RWPE1 (cell line): ENCODE measurements at places on chromosomes 6 and 20.

DNA sequence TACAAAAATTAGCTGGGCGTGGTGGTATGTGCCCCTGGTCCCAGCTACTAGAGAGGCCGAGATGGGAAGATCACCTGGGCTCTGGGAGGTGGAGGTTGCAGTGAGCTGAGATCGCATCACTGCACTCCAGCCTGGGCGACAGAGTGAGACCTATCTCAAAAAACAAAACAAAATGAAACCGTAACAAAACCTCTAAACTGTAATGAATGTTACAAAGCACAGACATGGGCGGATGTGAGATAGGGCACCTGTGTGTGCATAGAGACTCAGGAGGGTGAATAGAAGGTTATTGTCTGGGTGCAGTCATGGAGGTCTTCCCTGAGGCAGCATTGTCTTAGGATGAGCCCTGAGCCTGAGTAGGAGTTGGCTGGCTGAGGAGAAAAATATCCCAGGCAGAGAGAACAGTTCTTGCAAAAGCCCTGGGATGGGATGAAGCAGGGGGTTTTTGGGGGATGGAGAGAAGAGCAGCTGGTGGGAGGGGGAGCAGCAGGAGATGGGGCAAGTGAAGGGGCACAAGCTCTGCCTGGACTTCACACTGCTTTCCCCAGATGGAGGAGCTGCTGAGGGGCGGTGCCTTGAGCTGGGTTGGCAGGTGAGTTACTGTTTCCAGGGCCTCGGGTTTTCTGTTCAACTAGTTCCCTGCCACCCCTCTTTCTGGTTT lies 5.2 kb downstream of the BCAS4 start:
- no peak for DNase-seq

DNA sequence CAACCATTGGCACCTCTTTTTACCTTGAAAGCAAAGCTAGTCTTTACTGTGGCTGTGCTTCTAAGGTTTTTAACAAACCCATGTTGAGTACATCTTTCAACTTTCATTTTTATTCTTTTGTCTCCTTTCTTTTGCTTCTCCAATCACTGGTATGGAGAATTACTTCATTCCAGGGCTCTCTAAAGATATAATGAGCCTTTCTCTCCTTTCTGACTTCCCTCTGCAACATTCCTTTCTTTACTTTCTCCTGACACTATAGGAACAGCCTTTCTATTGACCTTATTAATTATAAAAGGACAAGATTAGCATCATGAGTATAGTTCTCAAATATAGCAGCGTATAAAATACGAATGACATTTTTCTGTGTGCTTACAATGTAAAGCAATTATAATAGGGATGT lies 23.1 kb upstream of the KIAA0408 start:
- no peak for DNase-seq

DNA sequence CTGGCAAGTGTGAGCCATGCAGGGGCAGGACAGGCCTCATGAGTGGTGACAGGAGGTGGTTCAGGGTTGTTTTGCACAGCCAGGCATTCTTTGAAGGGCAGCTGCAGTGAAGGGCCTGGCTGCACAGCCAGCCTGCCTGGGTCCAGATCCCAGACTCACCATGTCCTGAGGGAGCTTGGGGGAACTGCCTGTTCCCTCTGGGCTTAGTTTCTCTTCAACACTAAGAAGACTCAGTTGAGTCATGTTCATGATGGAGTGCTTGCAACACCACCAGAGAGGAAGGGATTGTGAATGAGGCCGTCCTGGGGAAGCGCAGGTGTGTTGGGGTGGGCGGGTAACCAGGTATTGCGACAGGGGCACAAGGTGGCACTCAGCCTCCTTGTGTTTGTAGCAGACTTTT lies 102.4 kb downstream of the CDH26 start:
- peak; percentile 58 for DNase-seq

DNA sequence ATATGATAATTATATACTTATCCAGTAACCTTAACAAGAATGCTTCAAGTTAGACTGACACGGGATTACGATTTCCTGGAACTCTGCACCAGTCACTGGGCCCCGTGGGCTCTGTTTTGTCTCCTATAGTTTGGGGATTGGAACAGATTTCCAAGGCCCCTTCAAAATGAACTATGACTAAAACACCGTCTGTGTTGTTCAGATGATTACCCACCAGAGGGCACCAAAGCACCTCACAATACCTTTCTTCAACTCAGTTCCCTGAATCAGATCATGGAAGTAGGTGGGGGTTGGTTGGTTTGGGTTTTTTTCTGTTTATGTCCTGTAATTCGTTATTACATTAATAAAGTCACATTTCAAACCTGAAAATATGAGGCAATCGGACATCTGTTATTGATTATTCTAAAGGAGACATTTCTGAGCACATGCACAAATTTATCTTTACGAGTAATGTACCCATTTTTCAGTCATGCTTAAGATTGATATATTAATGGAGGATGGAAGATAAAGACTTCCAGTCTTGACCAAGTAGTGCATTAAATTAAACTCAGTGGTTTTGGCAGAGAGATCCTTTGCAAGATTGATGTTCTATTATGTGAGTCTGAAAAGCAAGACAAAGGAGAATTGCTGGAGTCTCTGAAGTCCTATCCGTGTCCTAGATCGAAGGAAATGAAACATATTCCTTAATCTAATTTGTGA lies 112.0 kb upstream of the COL21A1 start:
- peak; percentile 78 for DNase-seq

DNA sequence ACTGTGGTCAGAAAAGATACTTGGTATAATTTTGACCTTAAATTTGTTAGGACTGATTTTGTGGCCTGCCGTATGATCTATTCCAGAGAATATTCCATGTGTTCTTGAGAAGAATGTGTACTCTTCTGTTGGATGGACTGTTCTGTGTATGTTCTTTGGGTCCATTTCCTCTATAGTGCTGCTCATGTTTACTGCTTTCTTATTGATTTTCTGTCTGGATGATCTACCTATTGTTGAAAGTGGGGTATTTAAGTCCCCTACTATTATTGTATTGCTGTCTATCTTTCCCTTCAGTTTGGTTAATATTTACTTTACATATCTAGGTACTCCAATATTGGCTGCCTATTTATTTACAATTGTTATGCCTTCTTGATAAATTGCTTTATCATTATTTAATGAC lies 298.4 kb downstream of the BCKDHB start:
- DNase-seq, result no peak

- no peak for DNase-seq
Observed at GRCh38 chr6:162873537-162873936, 145.8 kb downstream of the PACRG start.

GRCh38 chr6:20162515-20162914 lies 49.8 kb downstream of the MBOAT1 start:
- DNase-seq, result no peak
